ENCODE measurements at places on chromosomes 5 and 9. TPM values are rescaled to one million over a fixed set of nuclear protein-coding genes. Genes with fewer than 3 reads are reported as not detected.

DNA sequence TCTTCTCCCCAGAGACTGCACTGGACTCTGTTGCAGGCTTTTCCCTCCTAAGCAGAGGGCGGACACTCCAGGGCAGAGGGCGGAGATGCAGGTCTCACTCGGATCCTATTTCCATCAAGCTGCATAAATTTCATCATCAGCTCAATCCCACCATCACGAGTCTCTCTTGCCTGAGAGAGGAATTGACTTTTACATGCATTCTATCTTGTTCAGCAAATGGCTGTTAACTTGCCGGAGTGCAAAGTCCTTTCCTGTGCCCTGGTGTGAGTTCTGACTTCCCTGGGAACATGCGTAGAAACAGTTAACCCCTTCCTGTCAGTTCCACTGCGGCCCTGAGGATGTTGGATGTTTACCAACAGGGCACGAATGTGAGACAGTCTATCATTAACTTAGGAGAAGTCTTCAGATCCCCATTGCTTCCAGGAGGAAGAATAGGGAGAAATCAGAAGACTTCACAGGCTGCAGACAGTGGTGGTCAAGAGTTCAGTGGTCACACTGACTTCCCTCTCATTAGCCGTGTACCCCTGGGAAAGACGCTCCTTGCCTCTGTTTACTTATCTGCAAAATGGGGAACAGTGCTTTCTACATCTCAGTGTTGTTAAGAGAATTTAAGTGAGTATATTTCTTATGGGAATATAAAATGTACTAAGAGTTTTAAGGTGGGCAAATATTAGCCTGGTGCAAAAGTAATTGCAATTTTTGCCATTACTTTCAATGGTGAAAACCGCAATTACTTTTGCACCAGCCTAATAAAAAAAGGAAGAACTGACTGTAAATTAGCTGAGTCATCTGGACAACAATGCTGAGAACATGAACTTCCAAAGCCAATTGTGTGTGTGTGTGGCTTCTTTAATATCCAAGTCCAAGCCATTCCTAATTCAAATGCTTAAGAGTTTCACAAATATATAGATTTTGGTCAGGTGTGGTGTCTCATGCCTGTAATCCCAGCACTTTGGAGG, 248.0 kb downstream of the DRD1 start:
- H3K27ac ChIP-seq = no peak overlapping the region
- no peaks in the 10 kb centered on the region for H3K36me3 ChIP-seq
- no peaks in the 10 kb centered on the region for H3K4me1 ChIP-seq
- no peak for DNase-seq
- H3K4me3 ChIP-seq = no peak overlapping the region
- H3K27me3 ChIP-seq = no peaks in the 10 kb centered on the region

DNA sequence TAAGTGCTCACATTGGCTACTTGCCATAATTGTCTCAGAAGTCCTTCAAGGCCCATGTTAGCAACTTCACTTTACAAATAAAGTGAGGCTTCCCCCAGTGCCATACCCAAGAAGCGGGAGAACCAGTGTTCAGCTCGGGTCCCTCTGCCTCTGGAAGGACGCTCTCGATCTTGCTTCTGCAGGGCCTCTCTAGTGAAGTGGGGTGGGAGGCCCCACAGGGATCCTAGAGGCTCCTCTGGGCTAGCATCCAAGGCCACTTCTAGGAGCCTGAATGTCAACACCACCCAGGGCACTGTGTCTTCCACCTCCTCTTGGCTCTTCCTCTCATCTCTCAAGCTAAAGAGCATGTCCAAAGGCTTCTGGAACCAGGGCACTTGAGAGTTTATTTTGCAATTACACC, 282.5 kb downstream of the GADD45G start:
- no peak for DNase-seq
- H3K36me3 ChIP-seq = no peaks in the 10 kb centered on the region
- no peaks in the 10 kb centered on the region for H3K27me3 ChIP-seq
- H3K4me3 ChIP-seq = no peak overlapping the region
- H3K4me1 ChIP-seq = peaks cover 12% of the 10 kb centered on the region
- H3K27ac ChIP-seq = no peak overlapping the region

DNA sequence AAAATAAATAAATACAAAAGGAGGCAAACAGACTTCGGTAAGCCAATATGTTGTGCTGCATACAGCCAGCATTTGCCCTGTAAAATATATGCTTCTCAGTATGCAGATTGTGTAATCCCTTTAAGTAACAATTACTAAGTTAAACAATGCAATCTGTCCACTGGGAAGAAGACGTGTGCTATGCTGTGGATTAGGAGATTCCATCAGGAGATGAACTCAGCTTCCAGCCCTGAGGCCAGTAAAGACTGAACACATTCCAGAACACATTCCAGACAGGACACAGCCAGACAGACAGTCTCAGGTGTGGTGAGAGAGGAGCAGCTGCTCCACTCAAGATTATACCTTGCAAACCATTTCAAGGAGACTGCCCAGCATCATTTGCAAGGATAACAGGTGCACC, 97.8 kb downstream of the MPDZ start:
- no peak overlapping the region for H3K27ac ChIP-seq
- no peaks in the 10 kb centered on the region for H3K4me1 ChIP-seq
- H3K4me3 ChIP-seq = no peak overlapping the region
- H3K36me3 ChIP-seq = peaks cover 9% of the 10 kb centered on the region

DNA sequence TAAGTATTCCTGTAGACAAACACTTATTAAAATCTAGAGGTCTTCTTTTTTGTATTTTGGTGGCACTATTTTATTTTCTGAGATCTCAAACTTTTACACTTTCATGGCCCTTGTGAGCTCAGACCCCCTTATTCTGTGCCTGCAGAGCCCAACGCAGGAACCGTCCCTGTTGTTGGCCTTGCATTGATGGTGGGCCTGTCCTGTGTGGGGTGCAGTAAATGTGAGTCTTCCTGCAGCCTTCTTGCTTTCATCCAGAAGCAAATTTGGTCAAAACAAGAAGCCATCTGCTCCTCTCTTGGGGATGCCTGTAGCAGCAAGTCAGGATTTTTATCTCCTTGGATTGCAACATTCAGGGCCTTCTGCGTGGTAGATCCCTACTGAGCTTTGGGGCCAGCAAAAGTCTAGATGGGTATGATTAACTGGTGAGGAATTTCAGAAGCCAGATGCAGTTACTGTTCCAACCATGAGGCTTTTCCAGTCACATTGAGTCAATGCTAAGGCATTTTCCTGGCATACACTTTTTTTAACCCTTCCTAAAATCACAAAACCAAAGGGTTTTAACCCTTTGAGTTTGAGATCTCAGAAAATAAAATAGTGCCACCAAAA, 31.7 kb downstream of the BASP1 start:
- H3K36me3 ChIP-seq = no peaks in the 10 kb centered on the region
- no peak overlapping the region for H3K4me3 ChIP-seq
- no peak for DNase-seq
- H3K27ac ChIP-seq = no peak overlapping the region
- no peaks in the 10 kb centered on the region for H3K27me3 ChIP-seq

SMIM33 gene
- total RNA-seq = not detected

INSL4 gene
- not detected for total RNA-seq

Data from adrenal gland (tissue), 19 donors.